ENCODE measurements at places on chromosomes 2 and 18.

DNA sequence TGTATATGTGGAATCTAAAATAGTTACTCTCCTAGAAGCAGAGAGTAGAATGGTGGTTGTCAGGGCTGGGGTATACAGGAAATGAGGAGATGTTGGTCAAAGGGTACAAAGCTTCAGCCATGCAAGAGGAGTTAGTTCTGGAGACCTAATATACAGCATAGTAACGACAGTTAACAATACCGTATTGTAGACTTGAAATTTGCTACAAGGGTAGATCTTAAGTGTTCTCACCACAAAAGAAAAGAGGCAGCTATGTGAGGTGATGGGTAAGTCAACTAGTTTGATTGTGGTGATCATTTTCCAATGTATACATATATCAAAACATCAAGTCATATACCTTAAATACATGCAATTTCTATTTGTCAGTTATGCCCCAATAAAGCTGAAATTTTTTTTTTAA is 98.2 kb upstream of the CYP1B1 start:
- DNase-seq: no peak

DNA sequence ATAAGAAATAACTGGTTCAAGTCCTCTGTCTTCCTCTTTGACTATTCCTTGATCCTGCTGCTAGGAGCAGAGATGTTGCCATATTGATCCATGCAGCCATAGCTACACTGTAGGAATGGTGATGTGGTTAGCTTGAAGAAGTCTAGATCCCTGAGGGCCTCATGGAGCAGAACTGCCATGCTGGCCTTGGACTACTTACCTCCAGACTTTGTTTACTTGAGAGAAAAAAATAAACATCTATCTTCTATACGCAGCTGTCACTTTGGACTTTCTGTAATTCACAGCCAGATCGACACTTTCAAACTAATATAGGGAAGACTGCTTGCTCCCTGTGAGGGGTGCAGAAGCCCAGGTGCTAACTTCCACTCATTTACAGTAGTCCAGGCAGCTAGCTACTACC is 84.5 kb upstream of the NFU1 start:
- DNase-seq: no peak

DNA sequence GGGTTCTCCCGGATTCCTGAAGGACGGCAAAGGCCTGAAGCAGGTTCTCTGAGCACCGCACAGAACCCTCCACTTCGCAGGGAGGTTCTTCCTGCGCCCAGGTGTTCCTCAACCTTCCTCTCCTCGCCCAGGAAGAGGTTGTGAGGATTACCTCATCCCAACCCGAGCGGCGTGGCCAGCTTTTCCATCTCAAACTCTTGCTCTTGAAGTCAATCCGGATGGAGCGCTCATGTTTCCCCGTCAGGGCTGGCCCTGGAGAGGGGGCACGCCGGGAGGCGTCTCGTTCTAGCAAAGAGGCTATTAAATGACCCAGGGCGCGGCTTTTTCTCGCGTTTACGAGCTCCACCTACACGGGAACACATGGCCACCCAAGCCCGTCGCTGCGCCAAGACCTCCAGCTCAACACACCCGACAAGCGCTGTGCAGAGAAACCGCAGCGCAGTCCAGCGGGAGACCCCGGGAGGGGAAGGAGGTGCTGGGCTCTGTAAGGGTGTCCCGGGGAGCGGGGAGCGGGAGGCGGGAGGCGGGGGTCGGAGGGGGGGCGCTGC is 540 bp upstream of the RAB10 start:
- DNase-seq: no peak

GRCh38 chr18:47842836-47843235 is 87.6 kb downstream of the SMAD2 start:
- DNase-seq: no peak

- DNase-seq: no peak
These were observed 165.5 kb downstream of the L3MBTL4 start for GRCh38 chr18:6249170-6249569.

DNA sequence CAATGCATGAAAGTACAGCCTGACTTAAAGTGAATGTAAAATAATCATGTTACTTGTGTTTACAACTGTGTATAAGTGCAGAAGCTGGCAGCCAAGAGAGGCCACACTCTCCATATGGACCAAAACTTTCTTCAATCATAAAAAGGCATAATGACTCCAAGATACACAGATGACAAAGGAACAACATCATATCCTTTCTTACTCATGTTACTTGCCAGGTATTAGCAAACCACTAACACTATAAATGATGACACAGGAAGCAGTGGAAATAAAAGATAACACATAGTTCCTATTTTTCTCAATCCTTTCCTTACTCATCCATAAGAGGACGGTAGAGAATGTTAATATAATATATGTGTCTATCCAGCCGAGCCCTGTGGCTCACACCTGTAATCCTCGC is 400.0 kb upstream of the CDH2 start:
- DNase-seq: no peak

DNA sequence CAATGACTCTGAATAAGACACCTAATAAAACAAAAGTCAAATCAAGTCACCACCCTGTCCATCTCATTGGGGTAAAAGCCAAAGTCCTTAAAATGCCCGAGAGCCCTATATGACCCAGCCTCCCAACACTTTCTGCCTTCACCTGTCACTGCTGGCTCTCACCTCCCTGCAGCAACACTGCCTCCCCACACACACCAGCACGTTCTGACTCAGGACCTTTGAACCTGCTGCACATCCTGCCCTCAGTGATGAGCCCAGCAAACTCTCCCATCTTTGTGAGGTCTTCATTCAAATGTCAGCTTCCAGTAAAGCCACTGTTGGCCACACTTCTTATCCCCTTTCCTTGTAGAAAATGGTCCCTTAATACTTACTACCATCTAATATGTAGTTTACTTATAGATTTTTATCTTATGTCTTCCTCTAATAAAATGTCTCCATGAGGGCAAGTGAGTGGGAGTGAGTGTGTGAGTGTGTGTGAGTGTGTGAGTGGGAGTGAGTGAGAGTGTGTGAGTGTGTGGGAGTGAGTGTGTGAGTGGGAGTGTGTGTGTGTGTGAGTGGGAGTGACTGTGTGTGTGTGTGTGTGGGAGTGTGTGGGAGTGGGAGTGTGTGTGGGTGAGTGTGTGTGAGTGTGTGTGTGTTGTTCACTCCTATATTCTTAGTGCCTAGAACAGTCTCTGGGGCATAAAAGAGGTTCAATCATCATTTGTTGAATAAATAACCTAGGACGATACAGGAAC is 504.7 kb downstream of the EIPR1 start:
- no peak for DNase-seq

DNA sequence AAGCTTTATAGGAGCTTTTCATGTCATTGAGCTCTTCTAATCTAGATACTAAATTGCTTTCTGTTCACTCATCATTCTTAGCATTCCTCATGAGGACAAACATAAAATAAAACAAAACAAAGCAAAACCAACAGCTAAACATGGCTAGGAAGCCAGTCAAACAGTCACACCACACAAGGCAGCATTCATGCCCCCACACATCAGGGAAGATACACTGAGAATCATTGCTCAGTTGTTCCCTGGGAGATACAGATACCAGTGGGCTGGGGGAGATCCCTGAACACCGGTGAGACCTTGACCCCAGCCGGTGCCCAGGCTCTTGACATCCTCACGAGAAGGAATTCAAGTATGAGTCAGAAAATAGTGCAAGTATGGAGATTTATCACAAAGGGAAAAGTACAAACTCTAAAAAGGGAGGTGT is 177.9 kb upstream of the ARL4C start:
- DNase-seq: no peak

DNA sequence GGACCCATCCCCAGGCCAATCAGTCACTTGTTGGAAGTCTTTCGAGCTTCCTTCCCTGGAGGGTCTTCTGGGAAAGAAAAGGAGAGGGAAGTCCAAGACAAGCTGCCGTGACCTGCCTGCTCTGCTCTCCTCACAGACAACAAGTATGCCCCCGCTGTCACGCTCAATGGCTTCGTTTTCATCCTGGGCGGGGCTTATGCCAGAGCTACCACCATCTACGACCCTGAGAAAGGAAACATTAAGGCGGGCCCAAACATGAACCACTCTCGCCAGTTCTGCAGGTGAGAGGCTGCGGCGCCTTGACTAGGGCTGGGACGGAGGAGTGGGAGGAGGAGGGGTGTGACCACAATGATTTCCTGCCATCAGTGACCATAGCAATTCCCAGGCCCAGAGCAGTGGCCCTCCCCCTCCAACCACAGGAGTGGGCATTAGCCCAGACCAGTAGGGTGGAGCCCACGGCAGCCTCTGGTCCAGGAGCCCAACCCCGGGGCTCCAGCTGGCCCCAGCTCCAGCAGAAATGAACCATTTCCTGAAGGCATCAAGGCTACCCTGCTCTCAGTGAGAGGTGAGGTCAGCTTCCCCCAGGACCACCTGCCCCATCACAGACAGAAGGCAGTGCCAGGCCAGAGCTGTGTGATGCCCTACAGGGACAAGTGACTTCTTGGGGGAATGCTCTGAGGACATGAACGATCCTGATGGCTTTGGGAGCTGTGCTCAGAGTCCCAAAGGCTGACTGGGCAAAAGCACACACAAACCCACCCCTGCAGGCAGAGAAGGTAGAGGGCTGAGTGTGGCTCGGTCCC is 223.1 kb downstream of the ATAD2B start:
- no peak for DNase-seq
